Breast epithelium (tissue), 4 donors: ENCODE measurements at places on chromosomes 6 and 20. TPM values are rescaled to one million over a fixed set of nuclear protein-coding genes. Genes with fewer than 3 reads are reported as not detected.

DNA sequence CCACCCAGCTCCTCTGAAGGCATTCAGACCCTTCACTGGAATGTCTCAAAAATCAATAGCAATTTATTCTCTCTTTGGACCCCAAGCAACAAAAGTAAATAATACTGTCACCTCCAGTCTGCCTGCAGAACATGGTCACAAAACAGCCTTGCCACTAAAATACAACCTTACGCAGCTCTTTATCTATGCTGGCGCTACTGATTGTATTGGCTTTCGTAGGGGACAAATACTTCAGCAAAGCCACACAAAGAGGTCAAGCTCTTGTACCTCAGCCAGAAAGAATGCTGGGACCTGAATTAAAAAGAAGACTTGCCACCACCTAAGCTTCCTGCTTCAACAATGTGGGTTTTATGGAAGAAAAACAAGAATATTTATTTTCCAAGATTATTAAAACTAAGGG, 57.2 kb downstream of the PRKN start:
- no peaks in the 10 kb centered on the region for H3K36me3 ChIP-seq
- DNase-seq: no peak
- H3K27ac ChIP-seq: no peak overlapping the region
- H3K4me3 ChIP-seq: no peak overlapping the region
- no peaks in the 10 kb centered on the region for H3K27me3 ChIP-seq
- H3K4me1 ChIP-seq: no peaks in the 10 kb centered on the region

DNA sequence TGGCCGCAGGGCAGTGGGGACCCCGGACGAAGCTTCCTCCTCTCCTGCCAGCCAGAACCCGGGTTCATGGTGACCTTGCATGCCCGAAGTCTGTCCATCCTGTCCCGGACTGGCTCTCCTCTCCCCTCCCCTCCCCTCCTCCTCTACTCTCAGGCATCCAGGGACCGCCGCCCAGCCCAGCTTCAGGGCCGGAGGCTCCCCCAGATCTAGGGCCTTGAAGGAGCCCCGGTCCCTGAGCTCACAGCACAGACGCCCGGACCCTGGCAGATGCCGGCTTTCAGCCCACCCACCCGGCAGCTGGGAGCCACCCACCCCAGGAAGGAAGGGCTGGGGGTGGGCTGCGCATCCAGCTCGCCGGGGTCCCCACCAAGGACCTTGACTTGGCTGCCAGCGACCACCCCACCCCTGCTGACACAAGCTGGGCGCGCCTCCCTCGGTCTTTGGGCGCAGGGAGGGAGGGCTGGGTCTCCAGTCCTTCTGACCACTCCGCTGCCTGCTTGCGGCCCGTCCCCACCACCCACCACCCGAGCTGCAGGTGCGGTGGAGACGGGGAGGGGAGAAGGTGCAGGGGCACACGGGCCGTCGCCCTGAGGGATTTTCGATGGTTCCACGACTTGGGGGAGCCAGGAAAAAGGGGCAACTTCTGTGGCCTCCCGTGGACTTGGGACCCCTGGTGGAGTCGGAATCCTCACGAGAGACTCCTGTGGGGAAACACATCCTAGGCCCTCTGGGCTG, 5.8 kb upstream of the ABHD16B start:
- H3K4me3 ChIP-seq: peak overlapping the region; percentile 67
- H3K27ac ChIP-seq: peak overlapping the region; percentile 54
- peaks cover 18% of the 10 kb centered on the region for H3K4me1 ChIP-seq
- DNase-seq: no peak
- H3K36me3 ChIP-seq: no peaks in the 10 kb centered on the region

DNA sequence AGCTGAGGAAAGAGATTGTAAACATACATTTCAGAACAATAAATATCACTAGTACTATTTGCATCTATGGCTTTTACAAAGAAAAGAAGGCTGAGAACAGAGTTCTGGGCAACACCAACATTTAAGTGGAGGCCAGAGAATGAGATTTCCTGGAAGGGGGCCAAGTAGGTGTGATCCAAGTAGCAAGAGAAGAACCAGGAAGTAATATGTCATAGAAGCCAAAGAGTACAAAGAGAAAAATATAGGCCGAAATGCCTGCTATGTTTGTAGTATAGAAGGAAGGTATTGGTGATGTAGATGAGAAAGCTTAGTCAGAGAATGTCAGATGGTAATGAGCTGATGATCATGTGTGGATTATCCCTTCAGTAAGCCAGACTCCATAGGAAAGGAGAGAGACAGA, 94.5 kb downstream of the PERP start:
- H3K27ac ChIP-seq: no peak overlapping the region
- no peak overlapping the region for H3K4me3 ChIP-seq
- no peaks in the 10 kb centered on the region for H3K27me3 ChIP-seq
- DNase-seq: no peak
- no peaks in the 10 kb centered on the region for H3K36me3 ChIP-seq
- H3K4me1 ChIP-seq: no peaks in the 10 kb centered on the region

DNA sequence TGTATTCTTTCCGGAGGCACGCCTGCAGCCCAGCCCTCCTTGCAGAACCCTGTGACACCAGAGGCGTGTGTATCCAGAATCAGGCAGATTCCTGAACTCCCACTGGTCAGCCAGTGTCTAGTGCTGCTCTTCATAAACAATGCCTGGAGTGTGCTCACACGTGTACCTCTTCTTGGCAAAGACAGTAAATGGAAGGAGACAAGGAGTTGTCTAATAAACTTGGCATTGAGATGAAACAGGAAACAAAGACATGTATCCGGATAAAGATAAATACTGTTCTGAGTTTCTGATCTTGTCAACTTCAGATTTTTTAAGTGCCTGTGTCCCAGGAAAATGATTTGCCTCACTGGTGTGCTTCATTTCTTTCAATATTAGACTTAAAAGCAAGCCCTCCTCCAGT, 1.7 kb downstream of the RPS6KA2 start:
- H3K27ac ChIP-seq: peak overlapping the region; percentile 83
- H3K36me3 ChIP-seq: no peaks in the 10 kb centered on the region

- H3K27ac ChIP-seq: no peak overlapping the region
- no peaks in the 10 kb centered on the region for H3K4me1 ChIP-seq
- no peaks in the 10 kb centered on the region for H3K27me3 ChIP-seq
These were observed 252.8 kb downstream of the CDH26 start for GRCh38 chr20:60210779-60211617.

DNA sequence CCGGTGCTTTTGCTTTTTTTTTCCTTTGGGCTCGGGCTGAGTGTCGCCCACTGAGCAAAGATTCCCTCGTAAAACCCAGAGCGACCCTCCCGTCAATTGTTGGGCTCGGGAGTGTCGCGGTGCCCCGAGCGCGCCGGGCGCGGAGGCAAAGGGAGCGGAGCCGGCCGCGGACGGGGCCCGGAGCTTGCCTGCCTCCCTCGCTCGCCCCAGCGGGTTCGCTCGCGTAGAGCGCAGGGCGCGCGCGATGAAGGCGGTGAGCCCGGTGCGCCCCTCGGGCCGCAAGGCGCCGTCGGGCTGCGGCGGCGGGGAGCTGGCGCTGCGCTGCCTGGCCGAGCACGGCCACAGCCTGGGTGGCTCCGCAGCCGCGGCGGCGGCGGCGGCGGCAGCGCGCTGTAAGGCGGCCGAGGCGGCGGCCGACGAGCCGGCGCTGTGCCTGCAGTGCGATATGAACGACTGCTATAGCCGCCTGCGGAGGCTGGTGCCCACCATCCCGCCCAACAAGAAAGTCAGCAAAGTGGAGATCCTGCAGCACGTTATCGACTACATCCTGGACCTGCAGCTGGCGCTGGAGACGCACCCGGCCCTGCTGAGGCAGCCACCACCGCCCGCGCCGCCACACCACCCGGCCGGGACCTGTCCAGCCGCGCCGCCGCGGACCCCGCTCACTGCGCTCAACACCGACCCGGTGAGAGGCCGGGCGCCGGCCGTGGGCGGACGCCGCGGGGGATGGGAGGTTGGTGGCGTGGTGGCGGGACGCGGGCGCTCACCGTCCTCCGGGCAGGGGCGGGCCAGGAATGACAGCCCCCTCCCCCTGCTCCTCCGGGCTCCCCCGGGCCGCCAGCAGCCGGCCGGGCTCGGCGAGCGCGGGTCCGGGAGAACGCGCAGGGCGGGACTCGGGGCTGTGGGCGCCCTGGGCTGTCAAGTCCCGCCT, 606 bp downstream of the ID4 start:
- H3K4me1 ChIP-seq: no peaks in the 10 kb centered on the region
- H3K4me3 ChIP-seq: peak overlapping the region; percentile 64
- peak; percentile 52 for DNase-seq

DNA sequence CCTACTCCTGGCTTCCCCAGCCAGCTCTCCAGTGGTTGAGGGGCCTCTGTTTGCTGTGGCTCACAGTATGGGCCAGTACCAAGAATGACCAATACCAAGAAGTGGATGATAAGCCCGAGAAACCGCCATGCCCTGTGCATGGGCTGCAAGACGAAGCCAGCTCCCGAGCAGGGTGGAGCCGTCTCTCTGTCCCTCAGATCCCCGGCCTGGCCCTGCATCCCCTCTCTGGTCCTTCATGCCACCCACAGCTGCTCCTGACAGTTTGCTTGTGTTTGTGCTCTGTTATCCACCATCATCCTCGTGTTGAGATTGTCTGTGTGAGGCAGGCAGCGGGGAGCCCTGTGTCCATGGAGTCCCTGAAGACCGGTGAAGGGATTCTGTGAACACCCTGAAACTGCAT, 36.1 kb downstream of the GABRR2 start:
- no peaks in the 10 kb centered on the region for H3K36me3 ChIP-seq
- no peaks in the 10 kb centered on the region for H3K27me3 ChIP-seq
- no peak overlapping the region for H3K4me3 ChIP-seq
- H3K27ac ChIP-seq: no peak overlapping the region
- DNase-seq: no peak

DNA sequence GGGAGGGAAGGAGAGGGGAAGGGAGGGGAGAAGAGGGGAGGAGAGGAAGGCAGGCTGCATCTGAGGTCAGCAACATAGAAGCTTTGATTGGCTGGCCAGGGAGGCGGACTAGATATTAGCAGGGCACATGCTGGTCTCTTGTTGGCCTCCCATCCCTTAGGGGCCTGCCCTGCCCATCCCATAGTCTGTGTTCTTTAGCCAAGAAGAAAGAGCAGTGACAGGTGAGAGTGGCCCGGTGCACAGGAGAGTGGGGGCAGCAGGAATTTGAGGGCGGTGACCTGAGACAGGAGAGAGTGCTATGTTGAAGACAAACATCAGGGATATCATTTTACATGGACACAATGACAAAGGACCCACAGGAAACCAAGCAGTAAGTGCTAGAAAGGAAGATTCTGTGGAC, 413.5 kb downstream of the SYNE1 start:
- no peak for DNase-seq
- H3K4me3 ChIP-seq: no peak overlapping the region
- no peaks in the 10 kb centered on the region for H3K27me3 ChIP-seq
- no peaks in the 10 kb centered on the region for H3K4me1 ChIP-seq

GRCh38 chr6:33169291-33170175, 22.7 kb downstream of the COL11A2 start:
- no peaks in the 10 kb centered on the region for H3K36me3 ChIP-seq
- peak; percentile 47 for DNase-seq
- H3K27ac ChIP-seq: no peak overlapping the region
- no peaks in the 10 kb centered on the region for H3K27me3 ChIP-seq

DNA sequence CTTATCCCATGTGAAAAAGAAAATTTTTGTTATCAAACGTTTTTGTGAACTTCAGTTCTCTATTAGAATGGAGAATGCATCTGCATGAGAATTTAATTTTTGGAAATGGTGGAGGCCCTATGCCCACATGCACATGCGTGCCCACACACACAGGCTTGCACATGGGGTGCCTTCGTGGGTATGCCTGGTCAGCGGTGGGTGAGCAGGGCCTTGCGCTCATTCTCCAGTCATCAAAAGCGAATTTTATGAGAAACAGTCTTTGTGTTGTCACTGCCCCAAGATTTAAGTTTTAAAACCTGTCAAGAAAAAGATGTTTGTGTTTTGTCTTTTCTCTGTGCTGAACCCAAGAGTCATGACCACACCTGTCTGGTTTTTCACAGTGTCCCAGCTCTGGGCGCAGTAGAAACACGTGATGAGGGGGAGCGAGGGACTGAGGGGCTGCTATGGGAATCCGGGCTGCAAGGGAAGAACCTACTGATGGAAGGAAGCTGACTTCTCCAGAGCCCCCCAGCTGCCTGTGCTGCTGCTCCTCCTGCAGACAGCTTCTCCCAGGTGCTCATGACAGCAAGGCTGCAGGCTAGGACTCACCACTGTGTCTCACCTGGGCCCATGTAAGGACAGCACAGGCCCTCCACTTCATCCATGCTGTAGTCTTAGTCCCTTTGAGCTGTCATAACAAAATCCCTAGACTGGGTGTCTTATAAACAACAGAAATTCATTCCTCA, 153.6 kb downstream of the SYCP2 start:
- peaks cover 5% of the 10 kb centered on the region for H3K27me3 ChIP-seq
- no peak for DNase-seq
- no peaks in the 10 kb centered on the region for H3K4me1 ChIP-seq
- no peak overlapping the region for H3K4me3 ChIP-seq
- H3K27ac ChIP-seq: no peak overlapping the region

GRCh38 chr20:56358600-56359211, at the start of gene FAM210B:
FAM210B (plus strand) TSS chr20:56358974; CDS start chr20:56359006, 32 bp downstream.
- H3K4me1 ChIP-seq: peaks cover 9% of the 10 kb centered on the region
- H3K36me3 ChIP-seq: no peaks in the 10 kb centered on the region
- peak; percentile 87 for DNase-seq

DNA sequence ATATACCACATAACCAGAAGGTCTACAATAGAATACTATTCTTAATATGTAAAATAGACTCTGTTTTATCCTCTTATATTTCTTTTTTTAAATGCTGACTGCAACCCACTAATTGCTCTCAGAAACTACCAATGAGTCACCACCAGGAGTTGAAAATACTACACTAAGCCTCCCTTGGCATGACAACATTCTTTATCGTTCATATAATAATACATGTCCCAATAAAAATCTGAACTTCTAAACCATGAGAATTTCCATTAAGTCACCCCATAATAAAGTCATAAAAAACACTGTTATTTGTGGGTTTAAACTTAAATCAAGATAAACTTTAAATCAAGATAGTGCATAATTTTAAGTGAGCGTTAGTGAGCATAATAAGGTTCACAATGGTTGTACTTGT, 4.2 kb downstream of the HACE1 start:
- DNase-seq: no peak
- H3K27me3 ChIP-seq: no peaks in the 10 kb centered on the region
- H3K4me1 ChIP-seq: no peaks in the 10 kb centered on the region
- no peak overlapping the region for H3K4me3 ChIP-seq
- peaks cover under 1% of the 10 kb centered on the region for H3K36me3 ChIP-seq
- no peak overlapping the region for H3K27ac ChIP-seq

GRCh38 chr6:36958775-36959554, 4.4 kb downstream of the PI16 start:
- DNase-seq: no peak
- H3K27ac ChIP-seq: no peak overlapping the region
- H3K4me3 ChIP-seq: no peak overlapping the region
- no peaks in the 10 kb centered on the region for H3K4me1 ChIP-seq
- no peaks in the 10 kb centered on the region for H3K27me3 ChIP-seq
- no peaks in the 10 kb centered on the region for H3K36me3 ChIP-seq

- H3K4me1 ChIP-seq: no peaks in the 10 kb centered on the region
- no peaks in the 10 kb centered on the region for H3K27me3 ChIP-seq
- DNase-seq: no peak
- no peaks in the 10 kb centered on the region for H3K36me3 ChIP-seq
- no peak overlapping the region for H3K27ac ChIP-seq
These were observed 78.1 kb downstream of the UNC5CL start for GRCh38 chr6:40960742-40961430.

The TP53TG5 gene
- total RNA-seq: 1.3 TPM

The SNAP25 gene
- 1.6 TPM for total RNA-seq

The GTSF1L gene
- total RNA-seq: not detected

The WFDC2 gene
- not detected for total RNA-seq

The UBE2C gene
- total RNA-seq: 1.2 TPM

The GCLC gene
- 50.6 TPM for total RNA-seq
